ENCODE measurements at places on chromosomes 12 and 14.

GRCh38 chr14:104274806-104275205 lies 136.4 kb downstream of the KIF26A start:
- no peak for DNase-seq

GRCh38 chr12:131147894-131148293 lies 194.2 kb downstream of the ADGRD1 start:
- no peak for DNase-seq

GRCh38 chr14:50085570-50086320 lies 30.6 kb downstream of the VCPKMT start:
- DNase-seq, result no peak

- no peak for DNase-seq
Observed at GRCh38 chr12:124603100-124603541, 35.7 kb upstream of the NCOR2 start.

- DNase-seq, result no peak
Observed at GRCh38 chr12:111359914-111360276, 9.0 kb downstream of the PHETA1 start.

GRCh38 chr14:102442241-102443211 lies 67.0 kb downstream of the ANKRD9 start:
- DNase-seq, result no peak

DNA sequence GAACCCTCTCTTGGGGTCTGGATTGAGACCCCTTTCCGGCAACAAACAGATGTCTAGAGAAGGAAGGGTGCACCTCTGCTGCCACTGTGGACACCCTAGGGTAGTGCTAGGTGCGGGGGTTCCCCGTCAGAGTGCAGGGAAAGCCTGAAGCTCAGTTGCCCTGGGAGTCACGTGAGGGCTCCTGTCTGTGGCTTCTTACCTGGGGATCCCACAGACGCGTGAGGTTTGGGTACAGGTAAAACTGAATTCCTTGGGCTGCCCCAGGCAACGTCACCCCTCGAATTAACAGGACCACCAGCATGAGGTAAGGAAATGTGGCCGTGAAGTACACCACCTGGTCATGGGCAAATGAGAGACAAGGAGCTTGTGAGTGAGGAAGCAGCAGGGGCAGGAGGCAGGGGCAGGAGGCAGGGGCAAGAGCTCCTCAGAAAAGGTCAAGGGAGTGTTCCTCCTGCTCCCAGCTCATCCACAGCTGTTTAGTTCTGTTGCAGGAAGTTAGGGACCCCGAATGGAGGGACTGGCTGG lies 21.0 kb upstream of the SLC6A12 start:
- no peak for DNase-seq

- DNase-seq, result no peak
Observed at GRCh38 chr12:122207391-122207790, 3.9 kb downstream of the B3GNT4 start.

GRCh38 chr12:110826592-110827200 lies 20.1 kb upstream of the CCDC63 start:
- DNase-seq, result peak; percentile 42

GRCh38 chr14:89473569-89473968 lies 56.5 kb upstream of the FOXN3 start:
- no peak for DNase-seq

DNA sequence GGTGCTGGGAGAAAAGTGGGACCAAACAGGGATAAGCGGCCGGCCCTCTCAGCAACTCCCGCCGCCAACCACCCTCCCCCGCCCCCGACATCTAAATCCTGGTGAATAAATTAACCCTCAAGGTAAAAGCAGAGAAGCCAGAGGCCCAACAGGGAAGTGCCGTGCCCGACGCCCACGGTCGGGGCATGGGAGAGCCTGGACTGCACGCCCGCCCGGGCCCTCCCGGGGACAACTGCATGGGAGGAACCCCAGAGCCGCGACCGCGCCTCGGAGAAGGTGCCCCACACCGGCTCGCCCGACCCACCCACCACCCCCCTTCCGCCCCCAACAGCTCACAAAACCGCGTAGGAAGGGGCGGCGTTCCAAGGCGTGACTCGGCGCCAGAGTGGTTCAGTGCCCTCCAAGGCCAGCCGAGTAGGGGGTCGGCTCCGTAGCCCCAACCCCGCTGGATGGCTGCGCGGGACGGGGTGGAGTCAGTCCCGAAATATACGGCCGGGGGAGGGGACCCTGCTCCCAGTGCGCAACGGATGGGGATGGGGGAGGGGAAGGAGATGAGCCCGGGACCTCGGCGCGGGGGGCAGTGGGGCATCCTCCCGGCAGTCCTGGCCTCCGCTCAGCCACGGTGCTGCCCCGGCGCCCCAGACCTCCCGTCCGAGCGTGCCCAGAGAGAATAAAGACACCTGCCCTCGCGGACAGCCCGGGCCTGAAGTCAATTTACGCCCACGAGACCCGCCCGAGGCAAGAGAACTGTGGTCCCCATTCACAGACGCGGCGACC lies 732 bp downstream of the SLC25A29 start:
- no peak for DNase-seq

GRCh38 chr12:56029666-56030293 lies 8.9 kb downstream of the IKZF4 start:
- DNase-seq, result no peak

DNA sequence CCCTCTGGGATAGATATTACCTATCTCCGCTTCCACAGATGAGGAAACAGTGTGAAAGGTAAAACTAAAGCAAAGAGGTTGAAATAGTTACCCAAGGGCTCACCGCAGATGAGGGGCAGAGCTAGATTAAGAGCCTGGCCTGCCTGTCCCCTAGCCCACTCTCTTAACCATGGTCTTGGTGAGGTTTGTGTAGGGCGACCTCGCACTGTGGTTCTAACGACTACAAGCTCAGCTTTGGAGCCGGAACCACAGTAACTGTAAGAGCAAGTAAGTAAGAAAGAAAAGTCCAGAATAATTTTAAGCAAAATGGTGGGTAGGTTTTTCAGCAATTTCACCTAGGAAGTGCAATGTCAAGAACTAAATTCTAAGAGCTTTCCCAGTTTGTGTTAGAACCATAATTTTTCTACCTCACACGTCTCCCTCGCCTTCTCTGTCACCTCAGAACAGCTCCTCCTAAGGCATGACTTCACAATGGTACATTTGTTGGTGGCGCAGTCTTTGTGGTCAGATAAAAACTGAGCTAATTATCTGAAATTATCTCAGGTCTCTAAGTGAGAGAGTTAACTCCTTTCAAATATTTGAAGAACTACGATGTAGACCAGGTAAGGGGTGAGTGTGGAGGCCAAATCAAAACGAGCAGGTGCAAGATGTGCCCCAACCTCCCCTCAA lies 64.8 kb downstream of the DAD1 start:
- DNase-seq, result no peak

- no peak for DNase-seq
Observed at GRCh38 chr12:71694099-71694820, 8.4 kb downstream of the TMEM19 start.

DNA sequence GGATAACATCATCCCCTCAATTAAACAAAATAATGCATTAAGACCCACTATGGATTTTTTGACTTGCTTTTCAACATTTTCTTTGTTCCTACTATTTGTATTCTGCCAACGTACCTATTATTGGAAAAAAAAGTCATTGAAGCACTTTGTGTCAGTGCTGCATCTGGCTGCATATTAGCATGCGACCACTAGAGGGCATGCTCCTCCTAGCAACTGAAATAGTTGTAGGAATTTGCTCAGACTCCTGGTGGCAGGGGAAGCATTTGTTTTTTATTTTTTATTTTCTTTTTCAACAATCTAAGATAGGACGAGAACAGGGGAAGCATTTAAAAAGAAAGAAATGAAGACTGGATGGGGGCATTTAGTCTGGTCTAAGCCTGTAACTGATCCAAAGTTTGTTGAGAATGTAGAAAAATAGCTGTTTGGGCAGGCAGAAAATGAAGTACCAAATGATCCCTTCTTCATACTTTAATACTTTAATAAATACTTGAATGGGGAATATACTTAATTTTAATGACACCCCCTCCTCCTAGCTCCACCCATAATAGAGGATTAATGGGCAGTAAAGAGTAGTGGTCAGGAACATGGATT lies 14.5 kb upstream of the CLEC4A start:
- no peak for DNase-seq

GRCh38 chr12:42143452-42144157 lies 1.1 kb downstream of the GXYLT1 start:
- no peak for DNase-seq

- no peak for DNase-seq
Observed at GRCh38 chr12:68959891-68960464, 27.0 kb upstream of the CPM start.

GRCh38 chr14:54564071-54564867 lies 2.7 kb upstream of the SAMD4A start:
- DNase-seq, result no peak

DNA sequence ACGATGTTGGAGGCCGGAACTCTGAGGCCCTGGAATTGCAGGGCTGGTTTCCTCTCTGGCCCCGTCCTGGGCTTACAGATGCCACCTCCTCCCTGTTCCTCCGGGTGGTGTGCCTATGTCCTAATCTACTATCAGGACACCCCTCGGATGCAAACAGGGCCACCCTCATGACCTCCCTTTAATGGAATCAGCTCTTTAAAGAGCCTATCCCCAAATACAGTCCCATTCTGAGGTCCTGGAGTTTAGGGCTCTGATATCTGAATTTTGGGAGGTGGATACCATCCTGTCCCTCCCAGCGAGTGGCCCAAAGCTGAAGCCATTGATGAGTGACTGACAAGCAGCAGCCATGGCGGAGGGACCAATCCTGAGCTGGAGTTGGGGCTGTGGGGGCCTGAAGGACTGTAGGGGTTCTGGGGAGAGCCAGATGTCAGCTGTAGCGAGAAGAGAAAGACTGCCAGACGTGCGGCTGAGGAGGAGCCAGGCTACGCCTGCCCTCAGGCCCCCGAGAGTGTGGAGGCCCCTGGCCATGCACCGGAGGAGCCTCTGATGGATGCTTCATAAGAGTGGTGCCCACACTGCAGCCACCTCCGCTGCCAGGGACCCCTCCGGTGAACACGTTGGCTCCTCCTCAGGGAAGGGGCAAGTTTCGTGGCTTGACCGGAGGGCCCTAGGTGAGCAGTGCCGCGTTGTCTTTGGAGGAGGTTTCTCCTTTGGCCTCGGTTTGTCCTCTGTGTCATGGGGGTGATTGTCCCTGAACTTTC lies 100.2 kb downstream of the KIF26A start:
- no peak for DNase-seq

DNA sequence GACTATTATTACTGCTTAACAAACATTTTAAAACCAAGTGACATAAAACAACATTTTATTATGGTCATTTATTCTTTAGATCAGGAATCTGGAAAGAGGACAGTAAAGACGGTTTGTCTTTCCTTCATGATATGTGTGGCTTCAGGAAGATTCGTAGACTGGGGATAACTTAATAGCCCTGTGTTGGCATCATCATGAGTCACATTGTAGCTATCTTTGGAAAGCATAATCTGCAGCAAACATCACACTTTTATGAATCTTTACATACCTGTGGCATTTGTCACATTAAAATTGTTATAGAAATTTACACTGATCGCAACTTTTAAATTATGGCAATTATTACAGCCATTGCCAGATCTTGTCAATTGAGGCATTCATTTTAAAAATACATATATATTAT lies 397.1 kb downstream of the NOVA1 start:
- DNase-seq, result no peak

DNA sequence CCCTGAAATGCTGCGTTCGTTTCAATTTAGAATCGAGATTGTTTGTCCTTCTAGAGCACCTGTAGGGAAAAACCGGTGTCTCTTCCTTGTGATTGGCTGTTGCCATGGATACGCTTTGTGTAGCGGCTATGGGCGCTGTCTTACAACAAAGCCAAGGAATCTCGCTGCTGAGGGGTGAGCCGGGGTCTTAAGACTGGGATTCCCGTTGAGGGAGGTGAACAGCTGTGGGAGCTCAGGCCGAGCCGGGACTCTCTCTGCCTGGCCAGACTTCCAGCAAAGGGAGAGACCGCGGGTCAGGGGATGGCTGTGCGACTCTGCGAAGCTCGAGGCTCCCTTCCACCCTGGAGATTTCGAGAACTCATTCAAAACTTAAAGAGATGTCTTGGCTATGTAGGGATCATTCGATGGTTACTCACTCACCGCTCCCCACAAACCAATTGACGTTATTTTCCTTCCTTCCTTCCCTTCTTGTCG lies at the start of the genes LRRIQ1 and TSPAN19:
Gene LRRIQ1, plus strand, starts transcription at position 118 of the 474 bp plus-strand sequence. CDS start 1,826 bp downstream, outside the sequence.
Gene TSPAN19, minus strand, starts transcription at position 44 of the 474 bp plus-strand sequence. CDS start 6,331 bp downstream, outside the sequence.
- DNase-seq, result peak; percentile 80

- no peak for DNase-seq
Observed at GRCh38 chr14:73743431-73743931, 29.3 kb upstream of the PNMA1 start.

- no peak for DNase-seq
Observed at GRCh38 chr14:77556946-77557345, 58.3 kb upstream of the ISM2 start.

GRCh38 chr12:77477907-77478533 lies 352.7 kb upstream of the NAV3 start:
- DNase-seq, result no peak

DNA sequence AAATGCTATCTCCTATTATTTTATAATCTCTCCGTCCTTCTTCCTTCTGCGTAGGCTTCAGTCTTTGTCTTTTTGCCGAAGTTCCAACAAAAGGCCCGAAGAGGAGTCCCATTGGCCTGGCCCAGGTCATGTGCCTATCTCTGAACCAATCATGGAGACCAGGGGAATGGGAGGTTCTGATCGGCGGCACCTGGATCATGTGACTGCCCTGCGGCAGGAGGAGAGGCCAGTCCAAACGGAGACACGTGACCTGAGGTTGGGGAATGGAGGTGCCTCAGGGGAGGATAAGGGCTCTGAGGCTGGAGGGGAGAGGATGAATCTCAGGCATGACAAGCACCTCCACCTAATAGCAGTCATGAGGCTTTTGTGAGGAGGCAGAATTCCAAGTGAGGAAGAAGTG lies 86.0 kb downstream of the AACS start:
- DNase-seq, result no peak

DNA sequence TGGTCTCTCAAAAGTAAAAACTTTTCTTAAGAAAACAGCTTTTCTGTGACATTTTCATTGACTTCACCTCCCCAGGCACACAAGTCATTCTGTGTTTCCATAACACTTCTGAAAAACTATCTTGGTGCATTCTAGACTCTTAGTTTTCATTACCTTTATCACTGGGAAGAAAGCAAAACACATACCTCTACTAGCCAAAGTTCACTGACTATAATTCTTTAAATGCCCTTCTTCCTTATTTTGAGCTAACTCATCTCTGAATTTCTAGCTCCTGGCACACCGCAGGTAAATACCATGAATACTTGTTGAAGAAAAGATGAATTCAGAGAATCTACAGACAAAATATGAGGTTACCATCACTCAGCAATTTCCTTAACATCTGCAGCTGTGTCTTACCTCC lies 21.1 kb downstream of the MLH3 start:
- no peak for DNase-seq

DNA sequence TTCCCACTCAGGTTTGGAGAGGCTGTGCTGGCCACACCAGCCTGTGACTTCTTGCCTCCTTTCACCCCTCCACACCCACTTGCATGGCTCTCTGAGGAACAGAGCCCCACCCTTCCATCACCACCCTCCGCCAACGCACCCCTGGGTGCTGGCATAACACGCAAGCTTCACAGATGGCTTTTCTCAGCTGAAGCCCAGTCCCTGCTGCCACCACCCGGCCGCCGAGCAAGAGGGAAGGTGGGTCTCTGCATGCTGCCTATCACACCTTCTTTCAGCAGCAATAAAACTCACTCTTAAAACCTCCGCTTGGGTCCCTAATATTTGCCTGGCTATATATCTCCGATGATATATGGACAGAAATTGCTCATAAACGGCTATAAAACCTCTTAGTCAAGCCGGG lies 41.6 kb downstream of the SMUG1 start:
- no peak for DNase-seq

All from NCI-H2081 treated with DMSO at 0.1 percent for 48 hours (cell line).